Astrocyte (in vitro differentiated cells and primary cell): ENCODE measurements at places on chromosomes 2 and 18.

DNA sequence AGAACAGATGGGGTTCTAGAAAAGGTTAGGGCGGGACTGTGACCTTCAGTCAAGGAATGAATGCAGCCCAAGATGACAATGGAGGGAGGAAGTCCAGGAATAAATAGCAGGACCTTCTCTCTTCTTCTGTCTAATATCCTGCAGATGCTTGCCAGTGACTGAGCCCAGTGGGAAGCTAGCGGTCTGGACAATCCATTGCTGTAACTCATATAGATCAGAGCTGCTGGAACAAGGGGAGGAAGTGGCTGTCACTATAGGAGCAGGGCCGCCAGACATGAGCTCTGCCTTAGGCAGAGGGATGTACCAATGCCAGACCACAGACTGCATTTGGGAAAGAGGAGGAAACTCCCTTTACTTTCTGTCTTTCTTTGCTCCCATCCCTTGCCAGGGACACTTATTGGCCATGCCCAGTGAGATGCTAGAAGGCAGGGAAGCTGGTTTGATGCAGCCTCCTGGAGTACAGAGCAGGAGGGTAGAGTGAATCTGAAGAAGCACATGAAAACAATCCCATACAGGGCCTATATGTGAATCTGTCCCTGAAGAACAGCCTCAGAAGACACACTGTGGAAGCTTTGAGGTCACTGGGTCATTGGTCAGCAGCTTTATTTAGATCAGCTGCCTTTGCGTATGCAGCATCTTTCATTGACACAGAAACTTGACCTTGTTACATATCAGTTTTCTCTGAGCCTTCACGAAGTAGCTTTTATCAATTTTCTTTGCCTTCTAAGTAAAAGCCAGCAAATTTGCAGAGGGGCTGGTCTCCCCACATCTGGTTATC is 65.4 kb downstream of the CCDC85A start:
- no peak for DNase-seq

DNA sequence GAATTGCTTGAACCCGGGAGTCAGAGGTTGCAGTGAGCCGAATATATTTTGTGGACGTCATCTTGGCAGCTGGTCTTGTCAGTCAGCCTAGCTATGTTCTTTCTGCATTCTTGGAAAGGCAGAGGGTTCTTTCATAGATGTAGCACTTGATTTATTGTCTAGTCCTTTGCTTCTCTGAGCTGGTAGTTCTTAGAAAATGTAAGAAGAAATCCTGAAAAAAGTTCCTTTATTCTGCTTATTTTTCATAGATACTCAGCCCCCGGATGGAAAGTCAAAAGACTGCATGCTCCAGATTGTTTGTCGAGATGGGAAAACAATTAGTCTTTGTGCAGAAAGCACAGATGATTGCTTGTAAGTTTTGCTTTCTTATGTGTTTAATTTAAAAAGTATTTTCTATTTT is 21.3 kb downstream of the PLEKHB2 start:
- DNase-seq = no peak

GRCh38 chr18:57211776-57212175 is 64.9 kb downstream of the BOD1L2 start:
- DNase-seq = no peak

- no peak for DNase-seq
Observed at GRCh38 chr18:57210716-57211411, 64.0 kb downstream of the BOD1L2 start.

- DNase-seq = no peak
Observed at GRCh38 chr2:61811821-61812220, 42.0 kb downstream of the FAM161A start.
